ENCODE measurements at places on chromosomes 7 and 10.

DNA sequence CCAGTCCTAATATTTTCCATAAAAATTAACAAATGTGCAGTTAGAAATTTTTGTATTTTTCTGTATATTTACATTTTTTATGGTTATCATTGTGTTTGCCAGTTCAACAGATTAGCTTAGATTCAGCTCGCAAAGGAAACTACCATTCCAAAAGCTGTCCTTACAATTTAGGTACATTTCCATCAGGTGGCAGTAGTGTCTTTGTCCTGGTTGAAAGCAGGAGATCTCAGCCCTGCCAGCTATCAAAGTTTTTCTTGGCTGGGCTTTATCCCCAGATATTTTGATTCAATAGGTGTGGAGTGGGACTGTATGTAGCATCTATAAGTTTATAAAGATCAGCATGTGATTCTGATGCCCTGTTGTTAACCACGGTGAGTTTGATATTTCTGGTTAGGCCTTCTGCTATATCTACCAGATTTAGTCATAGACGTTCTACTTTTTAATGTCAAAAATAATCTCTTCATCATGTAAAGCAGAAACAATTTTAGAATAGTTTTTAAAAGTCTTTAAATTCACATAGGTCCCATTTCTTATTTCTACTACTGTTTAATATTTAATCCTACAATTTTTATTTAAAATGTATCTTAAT lies 15.5 kb upstream of the ICA1 start:
- DNase-seq = no peak

GRCh38 chr10:19701427-19702052 lies 114.7 kb upstream of the PLXDC2 start:
- DNase-seq = no peak

- no peak for DNase-seq
Measured at GRCh38 chr10:130333185-130333584, 197.0 kb downstream of the GLRX3 start.

DNA sequence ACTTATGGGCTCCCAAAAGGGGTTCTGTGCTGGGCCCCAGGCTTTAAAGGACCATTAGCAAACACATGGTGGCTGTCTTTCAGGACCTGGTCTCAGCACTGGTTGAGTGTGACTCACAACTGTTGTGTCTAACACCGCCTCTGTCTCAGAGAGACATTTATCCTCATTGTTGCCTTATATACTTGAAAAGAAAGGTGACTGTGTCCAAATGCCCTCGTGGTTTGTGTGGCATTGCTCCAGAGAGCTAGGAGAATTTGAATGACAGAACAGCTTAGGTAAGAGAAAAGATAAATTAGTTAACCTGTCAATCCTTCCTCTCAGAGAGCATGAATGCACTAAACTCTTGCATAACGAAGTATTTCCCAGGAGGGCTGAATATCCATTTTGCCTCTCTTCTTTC lies 14.5 kb upstream of the FAM13C start:
- no peak for DNase-seq

GRCh38 chr10:68163735-68164134 lies 54.4 kb downstream of the MYPN start:
- no peak for DNase-seq
